Activated B cell treated with CpG ODN at 0.5 μM for 24 hours (primary cell): ENCODE measurements at places on chromosomes 3 and 15.

GRCh38 chr3:128266453-128266852, 113.2 kb downstream of the EEFSEC start:
- H3K36me3 ChIP-seq, result peaks cover 84% of the 10 kb centered on the region
- no peak overlapping the region for H3K27ac ChIP-seq
- H3K27me3 ChIP-seq, result no peaks in the 10 kb centered on the region

- DNase-seq, result no peak
- peaks cover 5% of the 10 kb centered on the region for H3K27me3 ChIP-seq
- H3K36me3 ChIP-seq, result no peaks in the 10 kb centered on the region
- no peak overlapping the region for H3K4me3 ChIP-seq
- no peaks in the 10 kb centered on the region for H3K4me1 ChIP-seq
Observed at GRCh38 chr3:9207116-9207763, 42.2 kb downstream of the SRGAP3 start.

DNA sequence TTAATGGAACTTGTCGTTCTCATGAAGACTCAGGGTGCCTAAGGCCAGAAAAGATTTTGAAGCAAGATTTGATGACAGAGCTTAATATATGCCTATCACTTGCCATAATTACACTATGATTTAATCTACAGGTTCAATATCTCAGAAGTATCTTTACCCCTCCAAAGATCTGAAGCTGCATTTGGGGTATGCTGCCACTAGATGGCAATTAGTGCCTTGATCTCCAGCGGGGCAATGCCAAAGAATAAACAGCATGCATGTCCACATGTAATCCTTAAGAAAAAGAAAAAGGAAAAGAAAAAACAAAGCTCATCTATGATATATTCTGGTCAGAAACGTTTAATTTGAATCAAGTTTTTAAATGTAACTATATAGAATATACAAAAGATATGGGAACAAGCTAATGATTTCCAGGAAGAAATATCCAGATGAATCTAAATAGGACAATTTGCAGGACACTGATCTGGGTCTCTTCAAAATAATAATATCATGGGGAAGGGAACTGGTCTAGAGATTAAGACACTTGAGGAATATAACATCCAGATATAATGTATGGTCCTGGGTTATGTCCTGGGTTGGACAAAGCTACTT, 55.0 kb upstream of the SOX14 start:
- no peak overlapping the region for H3K4me3 ChIP-seq
- no peak overlapping the region for H3K27ac ChIP-seq
- DNase-seq, result no peak
- H3K36me3 ChIP-seq, result no peaks in the 10 kb centered on the region
- H3K27me3 ChIP-seq, result no peaks in the 10 kb centered on the region

GRCh38 chr3:152385761-152386160, 117.0 kb downstream of the MBNL1 start:
- no peak for DNase-seq
- H3K4me1 ChIP-seq, result peaks cover 72% of the 10 kb centered on the region
- H3K27me3 ChIP-seq, result no peaks in the 10 kb centered on the region
- peaks cover 32% of the 10 kb centered on the region for H3K36me3 ChIP-seq
- no peak overlapping the region for H3K4me3 ChIP-seq

DNA sequence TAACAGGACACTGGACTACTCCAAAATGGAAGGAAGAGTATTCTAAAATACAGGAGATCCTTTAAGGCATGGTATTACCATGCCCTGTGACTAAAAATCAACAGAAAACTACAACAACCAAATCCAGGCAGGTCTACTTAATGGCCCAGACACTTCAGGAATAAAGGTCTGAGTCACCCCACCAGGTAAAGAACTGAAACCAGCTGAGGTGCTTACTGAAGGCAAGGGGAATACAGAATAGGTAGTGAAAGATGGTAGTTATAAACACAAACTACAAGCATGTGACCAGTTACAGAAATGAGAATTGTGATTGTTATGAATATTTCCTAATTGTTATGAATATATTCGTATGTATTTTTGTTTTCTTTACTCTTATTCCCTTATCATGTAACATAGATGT, 13.4 kb downstream of the IFT57 start:
- no peak for DNase-seq
- peaks cover 38% of the 10 kb centered on the region for H3K4me1 ChIP-seq
- peak overlapping the region; percentile 46 for H3K27ac ChIP-seq
- H3K36me3 ChIP-seq, result peaks cover 74% of the 10 kb centered on the region
- H3K27me3 ChIP-seq, result no peaks in the 10 kb centered on the region

DNA sequence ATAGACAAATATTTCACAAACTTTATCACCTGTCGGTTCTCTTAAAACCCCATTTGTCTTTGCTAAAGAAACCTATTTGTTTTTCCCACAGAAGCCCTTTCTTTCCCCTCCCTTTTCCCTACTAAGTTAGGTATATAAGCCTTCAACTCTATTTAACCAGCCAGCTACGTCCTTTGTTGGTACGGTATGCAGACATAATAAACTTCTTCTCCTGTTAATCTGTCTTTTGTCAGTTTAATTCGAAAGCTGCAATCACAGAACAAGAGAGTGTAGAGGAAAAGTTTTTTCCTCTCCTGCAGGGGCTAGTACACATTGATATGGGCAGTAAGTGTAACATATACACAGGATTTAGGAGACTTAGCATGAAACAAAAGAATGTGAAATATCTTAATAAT, 21.9 kb upstream of the C15orf39 start:
- no peak for DNase-seq
- H3K27ac ChIP-seq, result no peak overlapping the region
- no peaks in the 10 kb centered on the region for H3K36me3 ChIP-seq
- H3K4me1 ChIP-seq, result peaks cover 18% of the 10 kb centered on the region
- H3K27me3 ChIP-seq, result peaks cover 43% of the 10 kb centered on the region

GRCh38 chr15:99507504-99508310, 58.1 kb upstream of the MEF2A start:
- no peaks in the 10 kb centered on the region for H3K36me3 ChIP-seq
- DNase-seq, result no peak
- no peaks in the 10 kb centered on the region for H3K27me3 ChIP-seq
- peak overlapping the region; percentile 50 for H3K4me3 ChIP-seq
- peak overlapping the region; percentile 97 for H3K27ac ChIP-seq

DNA sequence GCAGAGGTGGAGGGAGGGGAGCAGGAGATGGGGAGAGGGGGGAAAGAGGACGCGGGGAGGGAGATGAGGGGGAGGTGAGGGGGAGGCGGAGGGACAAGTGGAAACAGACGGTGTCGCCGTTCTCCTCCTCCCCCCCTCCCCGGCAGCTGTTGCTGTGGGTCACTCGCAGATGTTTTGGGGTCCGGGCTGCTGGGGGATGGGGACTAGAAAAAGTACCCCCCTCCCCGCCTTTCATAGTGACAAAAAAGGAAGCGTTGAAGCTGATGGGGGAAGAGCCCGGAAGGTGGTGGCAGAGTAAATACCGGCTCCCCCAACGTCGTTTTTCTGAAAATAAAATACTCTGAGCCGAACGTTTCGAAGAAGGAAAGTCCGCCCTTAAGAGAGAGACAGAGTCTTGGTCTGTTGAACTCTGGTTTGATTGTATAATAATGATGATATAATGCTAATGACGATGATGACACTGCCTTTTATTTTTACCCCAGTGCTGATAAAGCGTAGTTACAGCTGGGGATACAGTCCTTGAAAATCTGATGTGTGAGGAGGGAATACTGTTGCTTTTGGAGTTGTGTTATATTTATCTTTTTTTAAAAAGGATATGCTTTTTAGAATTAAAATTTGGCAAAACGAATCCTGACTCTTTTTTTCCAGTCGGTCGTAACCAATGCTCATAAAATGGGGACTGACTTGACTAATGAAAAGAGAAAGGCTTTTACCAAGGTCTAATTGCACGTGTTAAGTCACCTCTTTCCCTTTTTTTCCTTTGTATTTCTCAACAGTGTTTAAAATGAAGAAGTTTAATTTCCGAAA, 993 bp downstream of the STXBP5L start:
- peaks cover 52% of the 10 kb centered on the region for H3K27me3 ChIP-seq
- peaks cover 17% of the 10 kb centered on the region for H3K4me1 ChIP-seq
- DNase-seq, result no peak
- H3K36me3 ChIP-seq, result no peaks in the 10 kb centered on the region
- peak overlapping the region; percentile 63 for H3K4me3 ChIP-seq

DNA sequence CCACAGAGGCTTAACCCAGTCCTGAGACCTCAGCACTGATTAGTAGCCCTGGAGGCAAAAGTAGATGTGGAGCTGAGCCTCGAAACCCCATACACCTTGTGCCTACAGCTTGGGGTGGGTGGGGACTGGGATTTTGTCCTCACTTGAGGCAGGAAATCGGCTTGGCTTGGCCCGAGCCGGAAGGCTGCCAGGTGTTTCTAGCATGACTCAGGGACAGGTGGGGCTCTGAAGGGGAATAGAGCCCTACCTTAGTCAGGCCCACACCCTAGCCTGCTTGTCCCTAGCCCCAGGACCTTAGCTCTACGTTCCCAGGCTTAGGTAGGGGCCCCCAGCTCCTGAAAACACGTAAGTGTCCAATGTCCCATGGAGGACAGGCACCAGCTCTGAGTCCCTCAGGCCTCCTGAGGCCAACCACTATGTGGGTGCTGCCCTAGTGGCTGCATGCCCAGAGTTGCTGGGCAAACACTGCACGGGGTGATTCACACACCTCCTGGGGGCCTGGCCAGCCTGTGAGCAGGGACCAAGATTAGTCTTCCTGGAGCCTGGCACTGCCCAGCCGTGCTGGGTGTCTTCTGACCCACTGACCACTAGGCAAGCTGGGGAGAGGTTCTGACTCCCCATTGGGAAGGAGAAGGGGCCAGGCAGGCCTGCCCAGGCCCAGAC, 3.1 kb downstream of the MST1R start:
- DNase-seq, result no peak
- no peak overlapping the region for H3K27ac ChIP-seq
- H3K27me3 ChIP-seq, result no peaks in the 10 kb centered on the region
- H3K4me3 ChIP-seq, result no peak overlapping the region

DNA sequence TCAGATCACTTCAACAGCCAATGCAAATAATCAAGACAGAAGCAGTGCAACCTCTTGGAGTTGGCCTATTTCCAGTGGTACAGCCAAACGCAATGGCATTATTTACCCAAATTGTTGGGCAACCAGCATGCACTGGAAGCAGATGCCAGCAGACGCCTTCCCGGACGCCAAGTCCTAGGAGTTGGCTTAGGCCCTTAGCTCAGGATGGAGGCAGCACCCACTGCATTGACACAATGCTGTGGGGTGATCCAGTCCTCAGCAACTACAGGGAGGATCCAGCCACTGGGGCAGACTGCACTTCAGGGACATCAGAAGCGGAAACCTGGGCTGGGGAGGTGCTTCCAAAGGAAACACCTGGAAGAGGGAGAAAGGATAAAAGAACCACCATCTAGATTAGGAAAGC, 290.4 kb downstream of the FAM43A start:
- peaks cover 23% of the 10 kb centered on the region for H3K4me1 ChIP-seq
- peak overlapping the region; percentile 36 for H3K4me3 ChIP-seq
- H3K27ac ChIP-seq, result peak overlapping the region; percentile 83

DNA sequence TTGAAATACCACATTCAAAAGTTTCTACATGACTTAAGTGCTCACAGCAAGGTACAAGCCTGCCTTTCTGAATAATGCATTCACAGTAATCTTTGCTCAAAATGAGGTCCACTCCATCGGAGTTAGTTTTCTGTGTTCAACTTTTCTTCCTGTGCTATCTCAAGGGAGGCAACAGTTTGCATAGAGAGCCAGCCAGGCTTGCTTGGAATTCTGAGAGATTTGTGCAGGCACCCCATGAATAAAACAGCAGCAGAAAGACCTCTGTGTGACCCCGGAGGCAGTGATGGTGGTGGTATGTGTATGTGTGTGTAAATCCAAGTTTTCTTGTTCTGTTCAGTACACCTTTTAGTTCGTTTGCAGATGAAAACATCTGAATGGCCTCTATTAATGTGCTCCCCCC, 124.0 kb downstream of the ADAMTS9 start:
- no peak overlapping the region for H3K4me3 ChIP-seq
- H3K36me3 ChIP-seq, result no peaks in the 10 kb centered on the region
- no peak overlapping the region for H3K27ac ChIP-seq

GRCh38 chr15:40743921-40744814, 10.9 kb downstream of the RMDN3 start:
- no peaks in the 10 kb centered on the region for H3K27me3 ChIP-seq
- H3K36me3 ChIP-seq, result peaks cover 55% of the 10 kb centered on the region
- no peak overlapping the region for H3K4me3 ChIP-seq
- no peak for DNase-seq

DNA sequence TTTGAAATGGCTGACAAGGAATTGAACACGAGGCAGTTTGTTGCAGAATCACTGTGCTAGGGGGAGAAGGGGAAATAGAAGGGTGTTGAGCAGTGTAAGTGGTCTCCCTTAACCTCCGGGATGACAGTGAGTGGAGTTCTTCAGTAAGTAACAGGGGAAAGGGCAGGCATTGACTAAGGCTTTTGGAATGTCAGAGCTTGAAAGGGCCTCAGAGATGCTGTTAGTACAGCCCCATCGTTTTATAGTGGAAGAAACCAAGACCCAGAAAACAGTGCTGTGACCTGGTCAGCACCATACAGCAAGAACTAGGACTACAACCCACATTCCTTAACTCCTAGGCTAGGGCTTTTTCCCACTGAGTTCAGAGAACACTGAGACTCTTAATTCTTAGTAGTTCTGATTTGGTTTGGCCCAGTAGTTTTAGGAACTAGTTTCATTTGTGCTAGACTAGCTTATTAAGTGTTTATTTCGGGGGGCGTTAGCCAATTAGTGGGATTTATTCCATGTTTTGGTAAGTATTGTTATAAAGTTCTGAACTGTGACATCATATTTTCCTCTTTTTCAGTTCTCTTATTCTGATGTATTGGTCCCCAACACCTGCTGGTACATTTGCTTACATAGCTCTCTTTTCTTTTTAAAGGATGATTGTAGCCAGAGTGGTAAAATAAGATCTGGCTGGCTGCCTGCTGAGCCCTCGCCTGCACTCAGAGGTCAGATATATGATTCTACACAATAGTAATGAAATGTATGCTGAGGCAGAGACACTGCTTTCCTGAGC, 34.2 kb downstream of the RAB11A start:
- no peak for DNase-seq
- H3K27ac ChIP-seq, result peak overlapping the region; percentile 62
- no peaks in the 10 kb centered on the region for H3K27me3 ChIP-seq
- peaks cover 43% of the 10 kb centered on the region for H3K4me1 ChIP-seq
- peaks cover 48% of the 10 kb centered on the region for H3K36me3 ChIP-seq
- no peak overlapping the region for H3K4me3 ChIP-seq

DNA sequence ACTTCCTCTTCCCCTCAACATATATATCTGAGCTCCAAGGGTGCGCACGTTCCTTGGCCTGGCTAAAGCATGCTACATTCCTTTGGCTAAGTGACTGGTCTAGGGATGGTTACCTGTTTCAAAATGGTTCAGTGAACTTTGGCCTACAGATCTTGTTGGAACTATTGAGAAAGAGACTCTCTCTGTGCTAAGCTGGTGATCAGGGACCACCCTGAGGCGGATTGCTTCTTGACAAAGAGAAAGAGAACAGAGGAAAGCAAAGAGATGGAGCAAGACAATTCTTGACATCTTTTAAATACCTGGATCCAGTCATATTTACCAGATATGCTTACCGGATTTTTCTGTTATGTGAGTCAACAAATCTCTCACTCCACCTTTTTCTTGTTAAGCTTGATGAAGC, 123.1 kb downstream of the CHST2 start:
- no peak for DNase-seq
- H3K4me1 ChIP-seq, result no peaks in the 10 kb centered on the region
- no peaks in the 10 kb centered on the region for H3K36me3 ChIP-seq
- no peak overlapping the region for H3K4me3 ChIP-seq
- H3K27ac ChIP-seq, result no peak overlapping the region

- no peak overlapping the region for H3K4me3 ChIP-seq
- H3K27me3 ChIP-seq, result peaks cover 8% of the 10 kb centered on the region
- no peaks in the 10 kb centered on the region for H3K4me1 ChIP-seq
- H3K36me3 ChIP-seq, result no peaks in the 10 kb centered on the region
Observed at GRCh38 chr3:30775040-30775439, 119.4 kb downstream of the GADL1 start.

GRCh38 chr15:74613089-74613952, 2.3 kb upstream of the CLK3 start:
- H3K4me3 ChIP-seq, result peak overlapping the region; percentile 28
- no peak for DNase-seq
- peaks cover 18% of the 10 kb centered on the region for H3K4me1 ChIP-seq
- peaks cover 6% of the 10 kb centered on the region for H3K36me3 ChIP-seq
